AG09309 (cell line): ENCODE measurements at places on chromosomes 5 and 9.

DNA sequence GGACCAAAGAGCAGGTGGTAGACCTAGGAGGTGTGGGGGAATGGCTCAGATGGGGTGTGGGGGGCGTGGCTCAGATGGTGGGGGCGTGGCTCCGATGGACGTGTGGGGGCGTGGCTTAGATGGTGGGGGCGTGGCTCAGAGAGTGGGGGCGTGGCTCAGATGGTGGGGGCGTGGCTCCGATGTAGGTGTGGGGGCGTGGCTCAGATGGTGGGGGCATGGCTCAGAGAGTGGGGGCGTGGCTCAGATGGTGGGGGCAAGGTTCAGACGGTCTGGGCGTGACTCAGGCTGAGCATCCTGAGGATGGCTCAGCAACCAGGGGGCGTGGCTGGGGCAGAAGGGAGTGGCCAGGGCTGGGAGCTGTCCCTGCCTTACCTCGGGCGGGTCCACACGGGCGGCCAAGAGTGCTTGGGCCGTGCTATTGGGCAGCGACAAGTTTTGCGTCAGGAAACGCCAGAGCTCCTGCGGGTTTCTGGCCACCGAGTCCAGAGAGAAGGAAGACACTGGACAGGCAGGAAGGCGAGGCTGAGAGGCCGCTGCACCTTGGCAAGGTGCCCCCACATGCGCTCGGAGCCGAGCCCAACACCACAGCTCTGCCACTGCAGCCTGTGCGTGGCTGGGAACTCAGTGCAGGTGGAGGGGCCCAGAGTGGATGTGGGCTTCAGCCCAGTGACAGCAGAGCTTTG lies 5.9 kb downstream of the ABCA2 start:
- no peak for DNase-seq

GRCh38 chr9:18499980-18500379 lies 26.0 kb downstream of the ADAMTSL1 start:
- no peak for DNase-seq

GRCh38 chr5:167657016-167657415 lies 634.4 kb upstream of the WWC1 start:
- no peak for DNase-seq

DNA sequence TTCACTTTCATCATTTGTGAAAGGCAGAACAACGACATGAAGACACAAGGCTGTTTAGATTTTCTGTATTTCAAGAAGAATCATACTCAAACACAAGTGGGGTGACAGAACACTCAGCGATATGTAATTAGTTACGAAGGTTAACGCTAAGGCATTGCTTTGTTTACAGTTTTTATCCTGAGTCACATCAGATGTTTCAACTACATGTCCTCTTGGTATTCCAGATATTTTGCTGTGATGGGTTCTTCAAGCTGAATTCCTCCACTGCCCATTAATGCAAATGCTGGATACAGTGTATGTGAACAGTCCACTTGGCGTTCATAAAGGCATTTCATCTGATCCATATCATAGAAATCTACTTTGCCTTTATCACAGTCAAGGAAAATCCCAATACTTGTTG lies 43.4 kb downstream of the TRIM36 start:
- DNase-seq, result no peak

GRCh38 chr5:147290261-147290660 lies 55.4 kb downstream of the STK32A start:
- DNase-seq, result no peak

DNA sequence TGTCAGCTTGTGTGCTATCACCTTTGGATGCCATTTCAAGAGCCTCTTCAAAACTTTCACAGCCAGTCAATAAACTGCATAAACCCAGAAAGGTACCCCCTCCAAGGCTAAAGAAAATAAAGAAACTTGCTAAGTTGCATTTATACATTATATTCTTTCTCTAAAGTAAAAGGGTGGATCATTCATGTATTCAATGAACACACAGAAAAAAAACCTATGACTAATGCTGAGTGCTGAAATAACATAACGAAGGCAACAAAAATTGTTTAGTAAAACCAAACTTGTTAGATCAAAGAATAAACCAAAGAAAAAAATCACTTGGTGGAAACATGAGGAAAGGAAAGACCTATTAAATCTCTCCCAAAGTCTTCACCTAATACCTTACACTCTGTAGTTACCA lies 15.2 kb downstream of the PANK3 start:
- no peak for DNase-seq

GRCh38 chr5:124671193-124671592 lies 75.2 kb downstream of the ZNF608 start:
- DNase-seq, result no peak

- no peak for DNase-seq
These were observed 3.9 kb downstream of the ZDHHC12 start for GRCh38 chr9:128719919-128720605.

- no peak for DNase-seq
These were observed 20.6 kb downstream of the MEGF9 start for GRCh38 chr9:120693700-120694008.

GRCh38 chr5:66174338-66174737 lies 30.2 kb downstream of the SREK1 start:
- DNase-seq, result peak; percentile 5

DNA sequence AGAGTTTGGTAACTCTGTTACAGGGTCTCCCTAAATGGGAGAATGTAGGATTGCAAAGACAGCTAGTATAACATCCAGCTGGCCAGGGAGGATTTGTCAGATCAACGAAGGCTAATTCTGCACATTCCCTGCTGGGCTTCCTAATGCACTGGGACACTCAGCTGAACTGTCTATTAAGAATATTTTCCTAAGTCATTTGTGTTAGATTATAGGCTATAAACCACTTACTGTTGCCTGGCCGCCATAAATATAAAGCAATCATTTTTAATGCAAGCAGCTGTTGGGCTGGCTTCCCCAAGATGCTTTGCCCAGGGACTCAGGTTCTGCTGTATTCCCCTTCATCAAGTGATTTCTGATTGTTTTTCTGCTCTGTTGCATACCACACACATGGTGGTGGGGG lies 35.3 kb upstream of the SLIT3 start:
- DNase-seq, result no peak

- no peak for DNase-seq
These were observed 39.3 kb downstream of the RNF145 start for GRCh38 chr5:159170021-159170420.

DNA sequence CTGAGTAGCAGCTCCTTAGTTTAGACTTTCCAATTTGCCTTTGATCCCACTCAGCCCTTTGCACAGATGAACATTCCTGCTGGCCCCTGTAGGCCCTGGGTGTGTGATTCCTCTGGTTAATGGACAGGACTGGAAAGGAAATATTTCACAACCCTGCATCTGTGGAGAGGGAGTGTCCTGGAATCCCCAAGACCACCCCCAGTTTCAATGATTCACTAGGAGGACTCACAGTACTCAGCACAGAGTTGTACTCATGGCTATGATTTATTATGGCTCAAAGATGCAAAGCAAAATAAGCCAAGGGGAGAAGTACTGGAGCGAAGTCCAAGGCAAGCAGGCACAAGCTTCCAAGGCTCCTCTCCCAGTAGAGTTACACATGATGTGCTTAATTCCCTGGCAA lies 42.4 kb upstream of the TJP2 start:
- peak; percentile 84 for DNase-seq

DNA sequence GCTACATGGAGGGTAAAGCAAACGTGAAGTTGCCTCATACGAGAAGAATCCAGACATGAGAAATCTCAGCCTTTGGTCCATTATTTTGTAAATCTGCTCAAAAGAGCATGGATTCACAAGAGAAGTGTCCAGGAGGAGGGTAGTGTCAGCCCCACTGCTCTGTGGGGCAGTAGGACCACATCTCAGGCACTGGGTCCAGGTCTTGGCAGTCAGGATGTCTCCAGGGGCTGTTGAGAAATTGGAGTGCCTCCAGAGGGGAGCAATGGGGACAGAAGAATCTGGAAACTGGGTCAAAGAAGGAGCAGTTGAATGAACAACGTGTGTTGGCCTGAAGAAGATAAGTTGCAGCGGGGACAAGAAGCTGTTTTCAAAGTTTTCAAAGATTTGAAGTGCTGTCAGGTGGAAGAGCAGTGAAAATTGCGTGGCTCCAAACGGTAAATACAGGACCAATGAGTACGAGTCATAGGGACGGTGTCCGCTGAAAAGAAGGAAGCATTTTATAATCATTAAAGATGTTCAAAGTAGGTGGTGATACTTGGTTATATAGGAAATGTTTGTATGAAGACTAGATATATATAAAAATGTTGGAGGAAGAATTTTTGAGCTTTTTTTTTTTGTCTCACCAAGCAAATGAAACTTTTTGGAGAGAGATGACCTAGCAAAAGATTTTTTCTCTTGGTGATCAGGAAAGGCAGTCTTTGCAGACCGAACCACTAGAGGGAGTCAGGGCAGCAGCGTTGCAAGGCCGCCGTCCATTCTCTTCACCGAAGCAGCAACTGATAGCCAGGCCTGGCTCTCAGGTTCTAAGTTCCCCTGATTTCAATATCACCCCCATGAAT lies 57.1 kb upstream of the ZBED3 start:
- peak; percentile 41 for DNase-seq

DNA sequence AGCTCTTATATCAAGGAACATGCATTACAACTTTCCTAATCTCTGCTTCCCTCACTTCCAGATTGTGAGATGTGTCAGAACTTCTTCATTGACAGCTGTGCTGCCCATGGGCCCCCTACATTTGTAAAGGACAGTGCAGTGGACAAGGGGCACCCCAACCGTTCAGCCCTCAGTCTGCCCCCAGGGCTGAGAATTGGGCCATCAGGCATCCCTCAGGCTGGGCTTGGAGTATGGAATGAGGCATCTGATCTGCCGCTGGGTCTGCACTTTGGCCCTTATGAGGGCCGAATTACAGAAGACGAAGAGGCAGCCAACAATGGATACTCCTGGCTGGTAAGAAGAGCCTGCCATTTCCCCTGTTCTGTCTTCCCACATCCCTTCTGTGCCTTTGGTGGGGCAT lies 15.1 kb downstream of the PRDM9 start:
- no peak for DNase-seq

DNA sequence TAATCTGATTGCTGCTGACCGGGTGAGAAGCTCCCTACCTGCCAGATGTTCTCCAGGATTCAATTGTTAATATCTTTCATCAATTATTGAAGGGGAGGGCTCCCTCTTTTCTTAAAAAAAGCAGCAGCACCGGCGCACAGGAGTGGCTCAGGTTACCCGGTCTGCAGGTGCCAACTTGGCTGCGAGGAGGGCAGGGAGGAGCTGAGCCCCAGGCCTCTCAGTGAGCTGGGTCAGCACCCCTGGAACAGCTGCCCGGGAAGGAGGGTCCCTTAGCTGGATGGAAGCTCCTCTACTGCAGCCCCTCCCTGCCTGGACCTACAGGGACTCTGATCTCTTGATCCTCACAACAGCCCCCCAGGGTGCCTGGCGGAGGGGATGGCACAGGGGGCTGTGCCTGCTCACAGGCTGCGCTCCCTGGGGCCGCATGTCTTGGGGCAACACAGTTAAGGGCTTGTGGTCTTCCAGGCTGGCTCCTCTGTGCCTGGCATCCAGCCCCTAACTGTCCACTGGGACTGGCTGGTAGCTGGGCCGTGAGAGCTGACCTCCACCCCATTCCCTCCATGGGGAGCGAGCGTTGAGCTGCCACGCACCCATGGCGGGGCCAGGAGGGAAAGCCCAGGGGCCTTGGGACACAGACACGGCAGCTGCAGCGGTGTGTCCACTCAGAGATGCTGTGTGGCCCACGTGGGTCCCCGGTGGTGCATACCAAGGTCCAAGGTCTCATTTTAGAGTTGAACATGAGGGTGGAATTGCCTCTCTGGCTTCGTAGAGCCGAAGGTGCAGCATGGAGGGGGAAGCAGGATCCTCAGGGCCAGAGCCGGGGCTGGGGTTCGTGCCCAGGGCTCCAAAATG lies 28.6 kb upstream of the TMEM250 start:
- DNase-seq, result no peak

- no peak for DNase-seq
These were observed 20.5 kb upstream of the ZFR start for GRCh38 chr5:32465076-32465475.

GRCh38 chr5:62065050-62065449 lies 241.0 kb upstream of the KIF2A start:
- DNase-seq, result no peak

GRCh38 chr5:92023141-92023471 lies 640.0 kb upstream of the ARRDC3 start:
- no peak for DNase-seq

- no peak for DNase-seq
These were observed 4.8 kb upstream of the IER5L start for GRCh38 chr9:129182625-129183494.

GRCh38 chr5:68217528-68217927 lies 2.0 kb downstream of the PIK3R1 start:
- no peak for DNase-seq

DNA sequence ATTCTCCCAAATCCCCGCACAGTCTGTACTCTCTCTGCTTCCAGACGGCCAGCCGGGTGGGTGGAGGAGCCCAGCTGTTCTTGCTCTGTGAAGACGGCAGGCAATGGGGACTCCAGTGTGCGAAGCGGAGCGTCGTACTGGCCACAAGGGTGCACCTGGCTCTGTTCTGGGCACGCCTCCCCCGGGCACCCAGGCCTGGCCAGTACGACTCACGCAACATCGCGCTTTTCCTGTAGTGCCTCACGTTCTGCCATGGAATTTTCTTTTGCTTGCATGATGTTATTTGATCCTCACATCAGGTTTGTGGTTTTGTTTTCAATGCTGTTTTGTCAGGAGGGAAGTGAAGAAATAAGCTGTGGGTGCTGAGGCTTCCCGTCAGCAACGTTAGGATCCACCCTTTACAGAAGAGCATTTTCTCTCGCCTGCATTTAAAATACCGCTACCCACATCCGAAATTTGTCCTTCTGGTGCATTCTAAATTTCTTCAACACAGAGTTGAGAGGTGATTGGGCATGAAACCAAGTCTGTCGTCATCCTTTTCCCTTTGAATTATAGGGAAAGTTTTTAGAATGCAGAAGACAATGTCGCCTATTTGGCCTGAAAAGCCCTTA lies 311.7 kb downstream of the TRIM36 start:
- DNase-seq, result no peak

DNA sequence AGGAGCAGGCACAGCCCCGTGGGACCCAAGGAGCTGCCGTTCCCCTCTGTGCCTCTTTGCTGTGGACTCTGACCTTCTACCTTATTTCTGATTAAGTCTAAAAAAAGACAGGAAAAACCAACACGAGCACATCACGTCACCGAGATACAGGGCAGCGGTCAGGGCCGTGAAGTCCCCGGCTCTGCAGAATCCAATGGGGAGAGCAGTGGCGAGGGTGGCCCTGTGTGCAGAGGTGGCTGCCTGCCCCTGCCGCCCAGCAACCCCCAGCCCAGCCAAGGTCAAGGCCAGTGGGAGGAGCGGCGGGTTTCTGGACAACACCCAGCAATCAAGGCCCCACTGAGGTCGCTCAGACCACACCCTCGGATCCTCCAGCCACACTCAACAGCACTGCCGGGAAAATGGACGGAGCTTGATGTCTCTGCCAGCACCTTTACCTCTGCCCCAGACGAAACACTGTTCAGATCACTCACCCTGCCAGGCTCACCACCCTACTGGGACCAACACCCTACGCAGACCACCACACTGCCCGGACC lies 32.7 kb upstream of the SLC9A3 start:
- no peak for DNase-seq

DNA sequence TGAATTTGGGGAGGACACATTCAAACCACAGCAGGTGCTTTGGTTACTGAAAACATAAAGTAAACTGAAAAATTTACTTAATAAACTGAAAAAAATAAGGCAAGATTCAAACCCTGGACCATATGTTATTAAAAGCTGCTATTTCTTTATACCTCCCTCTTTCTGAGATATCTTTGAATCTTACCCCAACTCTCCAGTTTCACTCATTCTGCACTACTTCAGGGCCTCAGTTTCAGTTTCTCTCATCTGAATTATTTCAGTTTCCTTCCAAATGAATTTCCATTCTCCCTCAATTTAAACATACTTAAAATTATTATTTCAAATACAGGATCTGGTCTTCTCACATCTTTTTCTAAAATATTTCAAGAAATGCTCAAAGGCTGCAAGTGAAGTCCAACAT lies 4.9 kb upstream of the OXCT1 start:
- DNase-seq, result no peak
